ENCODE measurements at places on chromosomes 2 and 18.

GRCh38 chr18:25985707-25986394, 104.6 kb downstream of the SS18 start:
- DNase-seq = no peak

DNA sequence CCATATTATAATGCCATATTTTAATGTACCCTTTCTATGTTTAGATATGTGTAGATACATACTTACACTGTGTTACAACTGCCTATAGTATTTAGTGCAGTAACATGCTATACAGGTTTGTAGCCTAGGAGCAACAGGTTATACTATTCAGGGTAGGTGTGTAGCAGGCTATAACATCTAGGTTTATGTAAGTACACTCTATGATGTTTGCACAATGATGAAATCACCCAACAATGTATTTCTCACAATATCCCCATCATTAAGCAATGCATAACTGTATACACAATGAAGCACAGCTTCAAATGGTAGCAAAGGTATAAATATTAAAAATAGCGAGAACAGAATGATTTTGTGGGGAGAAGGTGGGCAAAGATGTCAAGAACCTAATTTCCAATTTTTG, 117.8 kb downstream of the DYM start:
- DNase-seq = no peak

DNA sequence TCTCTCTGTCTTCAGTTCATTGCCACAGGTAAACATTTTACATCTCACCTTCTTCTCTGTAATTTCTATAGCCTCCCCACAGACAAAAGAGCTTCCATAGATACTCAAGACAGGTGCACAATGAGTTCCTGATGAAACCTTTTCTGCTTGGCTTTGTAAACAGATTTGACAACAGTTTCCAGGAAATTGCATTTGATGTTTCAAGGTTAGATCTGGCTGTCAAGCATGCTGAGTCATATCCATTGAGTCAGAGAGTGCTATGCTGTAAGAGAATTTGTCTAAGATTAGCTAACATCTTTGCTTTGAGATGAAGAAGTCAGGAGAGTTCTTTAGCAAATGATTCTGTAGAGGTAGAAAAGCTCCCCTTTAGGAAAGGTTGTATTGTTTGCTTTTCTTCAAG, 40.6 kb upstream of the MAP2 start:
- DNase-seq = no peak

DNA sequence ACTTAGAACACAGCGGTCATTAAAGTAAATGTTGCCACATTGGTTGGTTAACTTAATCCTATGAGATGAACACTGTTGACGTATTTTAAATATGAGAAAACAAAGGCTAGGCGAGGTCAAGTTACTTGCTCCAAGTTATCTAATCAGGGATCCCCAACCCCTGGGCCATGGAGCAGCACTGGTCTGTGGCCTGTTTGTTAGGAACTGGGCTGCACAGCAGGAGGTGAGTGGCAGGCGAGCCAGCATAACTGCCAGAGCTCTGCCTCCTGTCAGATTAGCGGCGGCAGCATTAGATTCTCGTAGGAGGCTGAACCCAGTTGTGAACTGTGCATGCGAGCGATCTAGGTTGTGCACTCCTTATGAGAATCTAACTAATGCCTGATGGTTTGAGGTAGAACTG, 878.9 kb downstream of the CPS1 start:
- DNase-seq = no peak

- DNase-seq = no peak
Measured at GRCh38 chr2:6576302-6576701, 289.4 kb downstream of the CMPK2 start.

- no peak for DNase-seq
Measured at GRCh38 chr2:46273919-46274318, 23.3 kb upstream of the EPAS1 start.

DNA sequence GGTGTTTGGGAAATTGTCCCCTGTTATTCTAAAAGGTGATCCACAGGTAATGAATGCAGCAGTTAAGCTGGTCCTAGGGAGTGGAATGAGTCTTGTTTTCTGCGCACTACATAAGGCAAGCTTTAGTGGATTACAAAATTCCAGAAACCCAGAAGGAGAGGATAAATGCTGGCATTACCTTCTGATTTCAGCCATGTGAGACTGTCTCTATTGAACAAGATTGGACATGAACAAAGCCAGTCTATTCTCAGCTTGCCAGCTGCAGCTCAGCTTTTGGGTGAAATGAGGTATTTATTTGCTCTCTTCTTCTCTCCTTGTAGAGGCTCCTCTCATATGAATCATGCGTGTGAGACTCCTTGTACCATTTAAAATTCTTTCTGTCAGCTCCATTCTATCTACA, 944.9 kb downstream of the CNTNAP5 start:
- DNase-seq = no peak

- DNase-seq = no peak
Measured at GRCh38 chr2:102117472-102117858, 25.1 kb upstream of the IL1R1 start.

DNA sequence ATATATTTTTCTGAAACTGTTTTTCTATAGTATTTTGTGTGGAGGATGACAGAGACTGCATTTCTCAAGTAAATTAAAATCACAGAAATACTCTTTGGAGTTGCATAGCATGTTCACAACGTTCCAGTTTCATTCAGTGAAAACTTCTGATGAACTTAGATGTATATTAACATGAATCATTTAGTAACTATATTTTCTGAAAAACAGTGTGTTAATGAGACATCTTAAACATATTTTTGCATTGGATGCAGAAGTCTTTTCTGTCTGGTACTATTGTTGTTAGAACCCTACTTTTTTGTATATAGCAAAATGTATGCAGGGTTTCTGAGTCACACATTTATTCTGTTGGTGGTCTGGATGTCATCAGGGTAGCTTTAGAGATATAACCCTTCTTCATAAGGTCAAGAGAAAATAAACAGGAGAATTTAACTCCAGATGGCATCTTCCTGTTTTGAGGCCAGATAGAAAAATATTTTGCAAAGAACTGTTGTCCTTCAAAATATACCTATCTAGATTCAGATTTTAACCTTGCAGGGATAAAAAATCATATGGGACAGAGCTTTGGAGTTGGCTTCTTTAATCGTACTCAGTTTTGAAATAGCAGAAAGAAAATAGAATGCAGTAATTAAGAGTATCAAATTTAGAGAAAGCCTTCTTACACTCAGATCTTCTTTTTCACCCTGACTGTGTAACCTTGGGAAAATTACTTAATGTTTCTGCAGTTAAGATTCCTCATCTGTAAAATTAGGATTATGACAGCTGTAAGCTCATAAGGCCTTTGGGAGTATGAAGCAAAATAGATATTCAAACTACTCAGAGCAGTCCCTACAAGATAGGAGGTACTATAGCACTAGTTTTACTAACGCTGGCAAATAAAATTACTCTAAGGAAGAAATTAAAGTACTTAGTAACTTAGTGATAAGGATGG, 5.3 kb downstream of the COL3A1 start:
- no peak for DNase-seq

DNA sequence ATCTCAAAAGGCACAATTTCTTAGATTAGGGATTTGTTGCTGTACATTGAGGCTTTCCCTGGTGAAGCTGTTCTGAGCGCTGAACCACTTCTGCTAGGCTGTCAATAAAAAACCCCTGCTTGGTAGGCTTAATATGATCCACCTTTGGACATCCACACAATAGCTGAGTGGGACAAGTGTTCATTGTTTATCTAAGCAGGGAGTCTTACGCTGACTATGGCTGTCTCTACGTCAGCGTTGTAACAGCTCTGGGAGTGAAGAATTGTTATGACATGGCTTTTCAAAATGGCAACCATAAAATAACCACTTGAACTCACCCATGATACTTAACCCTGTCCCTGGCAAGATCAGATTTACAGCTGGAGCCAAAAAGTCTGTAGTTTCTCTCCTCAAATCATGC, 111.5 kb upstream of the SULT1C3 start:
- DNase-seq = no peak

DNA sequence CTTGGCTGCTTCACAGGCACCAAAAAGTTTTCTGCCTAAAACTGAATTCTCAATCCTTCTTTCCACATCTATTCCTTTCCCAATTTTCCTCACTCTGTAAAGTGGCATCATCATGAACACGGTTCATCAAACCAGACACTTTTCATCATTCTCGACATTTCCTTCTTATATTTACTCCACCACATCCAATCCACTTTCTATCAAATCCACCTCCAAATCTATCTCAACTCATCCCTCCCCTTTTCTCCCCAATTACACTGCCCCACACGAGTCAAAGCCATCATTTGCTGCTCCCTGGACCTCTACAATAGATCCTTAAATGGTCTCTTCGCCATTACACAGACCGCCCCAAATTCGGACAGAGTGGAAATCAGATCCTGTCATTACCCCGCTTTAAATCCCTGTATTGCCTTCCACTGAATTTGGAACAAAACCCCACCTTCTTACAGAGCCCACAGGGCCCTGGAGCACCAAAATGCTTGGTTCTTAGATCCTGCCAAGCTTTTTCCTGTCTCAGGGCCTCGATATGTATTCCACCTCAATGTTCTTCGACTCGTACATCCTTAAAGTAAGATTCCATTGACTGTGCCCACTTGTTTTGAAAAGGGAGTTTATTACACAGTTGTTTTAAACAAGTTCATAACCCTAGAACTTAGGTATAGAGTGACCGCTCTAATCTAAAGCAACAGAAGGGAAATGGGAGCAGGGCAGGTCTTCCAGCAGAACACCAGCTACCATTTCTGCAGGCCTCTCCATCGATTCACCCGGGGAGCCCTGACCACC, 856 bp downstream of the ACAA2 start:
- no peak for DNase-seq

GRCh38 chr18:13374096-13374467, 155.5 kb downstream of the LDLRAD4 start:
- DNase-seq = peak; percentile 37
